ENCODE measurements at places on chromosomes 12 and 14.

GRCh38 chr12:124484526-124484953 is 82.9 kb downstream of the NCOR2 start:
- DNase-seq: no peak

DNA sequence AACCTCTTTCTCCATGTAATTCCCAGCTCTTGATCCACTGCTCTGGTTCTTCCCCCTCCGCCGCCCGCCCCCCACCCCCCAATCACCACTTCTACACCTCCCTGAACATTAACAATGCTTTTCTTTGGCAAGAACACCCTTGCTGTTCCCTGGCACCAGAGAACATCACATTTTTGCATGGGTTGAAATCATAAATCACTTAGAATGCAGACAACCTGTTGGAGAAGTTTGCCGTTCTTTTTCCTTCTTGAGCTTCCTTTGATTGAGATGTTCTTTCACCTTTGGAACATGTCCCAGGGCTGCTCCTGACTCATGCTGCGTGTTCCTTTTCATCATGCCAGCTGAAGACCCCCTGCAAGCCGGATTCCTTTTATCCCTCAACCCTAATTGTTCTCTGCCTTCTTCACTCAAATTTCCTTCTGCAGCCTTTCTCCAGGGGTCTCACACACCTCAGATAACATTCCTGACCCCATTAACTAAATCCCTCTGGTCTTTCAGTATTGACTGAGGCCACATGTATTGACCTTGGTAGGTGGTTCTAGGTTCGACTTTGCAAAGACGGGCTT is 294.1 kb upstream of the TMPO start:
- peak; percentile 25 for DNase-seq

- DNase-seq: no peak
Measured at GRCh38 chr12:83147341-83147740, 460.6 kb downstream of the TMTC2 start.

DNA sequence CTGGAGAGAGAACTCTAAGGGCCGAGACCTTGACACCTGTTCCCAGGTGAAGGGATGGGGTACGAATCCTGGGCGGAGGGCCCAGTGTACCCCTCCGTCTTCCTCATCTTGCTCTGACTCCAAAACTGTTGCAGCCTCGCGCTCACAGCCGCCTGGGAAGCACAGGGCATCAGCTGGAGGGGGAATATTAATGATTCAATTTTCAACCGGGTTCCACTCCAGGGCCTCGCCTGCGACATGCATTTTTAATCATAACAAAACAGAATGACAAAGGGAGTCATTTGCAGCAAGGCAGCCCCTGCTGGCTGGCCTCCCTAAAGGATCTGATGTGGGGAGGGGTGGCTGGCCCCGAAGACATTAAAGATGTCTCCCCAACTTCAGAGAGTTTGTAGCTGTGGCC is 41.6 kb upstream of the ESRRB start:
- DNase-seq: no peak

- no peak for DNase-seq
Measured at GRCh38 chr14:104980611-104981531, 2.7 kb upstream of the AHNAK2 start.

Data from astrocyte of the spinal cord (primary cell).